AG04449 (cell line): ENCODE measurements at places on chromosomes 4 and X.

DNA sequence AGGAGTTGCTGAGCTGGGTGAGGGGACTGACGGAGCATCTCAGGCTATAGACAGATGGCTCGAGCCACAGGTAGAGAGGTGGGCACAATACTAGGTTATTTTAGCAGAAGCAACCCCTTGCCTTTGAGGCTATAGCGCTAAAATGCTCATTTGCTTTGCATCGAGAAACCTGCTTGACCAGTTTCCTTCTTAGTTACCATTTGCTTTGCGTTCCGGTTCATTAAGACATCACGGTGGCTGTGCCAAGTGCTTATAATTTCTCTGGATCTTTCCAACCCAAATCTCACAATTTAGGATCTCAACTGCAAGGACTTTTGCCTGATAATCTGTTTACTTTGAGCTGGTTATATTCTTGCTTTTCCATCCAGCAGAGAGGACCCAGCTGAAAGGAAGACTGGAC, 40.8 kb downstream of the DLG3 start:
- no peak for DNase-seq

- no peak for DNase-seq
Measured at GRCh38 chr4:105241451-105241850, 94.8 kb downstream of the TET2 start.

GRCh38 chr4:183142571-183143550, 43.8 kb downstream of the WWC2 start:
- no peak for DNase-seq

GRCh38 chrX:129659141-129659540, 4.4 kb upstream of the APLN start:
- no peak for DNase-seq

GRCh38 chrX:51404445-51404844, 71.8 kb downstream of the NUDT10 start:
- no peak for DNase-seq

DNA sequence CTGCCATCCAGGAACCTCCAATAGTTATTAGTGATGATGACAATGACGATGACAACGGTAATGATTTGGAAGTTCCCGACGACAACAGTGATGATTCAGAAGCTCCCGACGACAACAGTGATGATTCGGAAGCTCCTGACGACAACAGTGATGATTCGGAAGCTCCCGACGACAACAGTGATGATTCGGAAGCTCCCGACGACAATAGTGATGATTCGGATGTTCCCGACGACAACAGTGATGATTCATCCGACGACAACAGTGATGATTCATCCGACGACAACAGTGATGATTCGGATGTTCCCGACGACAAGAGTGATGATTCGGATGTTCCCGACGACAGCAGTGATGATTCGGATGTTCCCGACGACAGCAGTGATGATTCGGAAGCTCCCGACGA, 14.7 kb downstream of the CXCR3 start:
- DNase-seq: no peak

- no peak for DNase-seq
Measured at GRCh38 chr4:13584481-13584880, 40.2 kb upstream of the NKX3-2 start.
